Smooth muscle cell of bladder (primary cell): ENCODE measurements at places on chromosomes 11 and 22. TPM values are rescaled to one million over a fixed set of nuclear protein-coding genes. Genes with fewer than 3 reads are reported as not detected.

ATXN10 gene
- 133 and 154 TPM in 2 replicates for total RNA-seq

SC5D gene
- total RNA-seq: 39.8 and 56.9 TPM in 2 replicates

GRAP2 gene
- total RNA-seq: under 0.01 TPM in 1 of 2 replicates, not detected in the other

OR5D18 gene
- not detected in 2 replicates for total RNA-seq

PYGM gene
- total RNA-seq: 0.57 and 3.1 TPM in 2 replicates

NXPE1 gene
- 0.09 TPM in 1 of 2 replicates, not detected in the other for total RNA-seq

KCNE3 gene
- total RNA-seq: 5.5 and 18.1 TPM in 2 replicates

NRIP3 gene
- 7.0 and 8.0 TPM in 2 replicates for total RNA-seq

RASGRP2 gene
- 0.18 and 0.71 TPM in 2 replicates for total RNA-seq

CDHR5 gene
- total RNA-seq: not detected in 2 replicates

GPHA2 gene
- total RNA-seq: not detected in 2 replicates

OR51G1 gene
- total RNA-seq: not detected in 2 replicates

NOX4 gene
- total RNA-seq: under 0.01 and 0.92 TPM in 2 replicates
